ENCODE measurements at places on chromosomes 2 and 18.

- no peak for DNase-seq
These were observed 363 bp downstream of the GREB1 start for GRCh38 chr2:11534071-11534745.

GRCh38 chr18:48013162-48013561, 82.7 kb upstream of the SMAD2 start:
- no peak for DNase-seq

GRCh38 chr2:75528221-75528977, 32.3 kb downstream of the EVA1A start:
- no peak for DNase-seq

GRCh38 chr18:297936-298335, 30.1 kb upstream of the THOC1 start:
- DNase-seq, result no peak

GRCh38 chr18:31146809-31147208, 15.8 kb downstream of the DSC1 start:
- no peak for DNase-seq

All from NCI-H82 (cell line).